ENCODE measurements at places on chromosomes 16 and 17. TPM values are rescaled to one million over a fixed set of nuclear protein-coding genes. Genes with fewer than 3 reads are reported as not detected.

GPT2 gene
- 1.3 TPM for total RNA-seq

TSC2 gene
- total RNA-seq, result 197 TPM

ENPP7 gene
- not detected for total RNA-seq

ALOXE3 gene
- total RNA-seq, result not detected

DNA sequence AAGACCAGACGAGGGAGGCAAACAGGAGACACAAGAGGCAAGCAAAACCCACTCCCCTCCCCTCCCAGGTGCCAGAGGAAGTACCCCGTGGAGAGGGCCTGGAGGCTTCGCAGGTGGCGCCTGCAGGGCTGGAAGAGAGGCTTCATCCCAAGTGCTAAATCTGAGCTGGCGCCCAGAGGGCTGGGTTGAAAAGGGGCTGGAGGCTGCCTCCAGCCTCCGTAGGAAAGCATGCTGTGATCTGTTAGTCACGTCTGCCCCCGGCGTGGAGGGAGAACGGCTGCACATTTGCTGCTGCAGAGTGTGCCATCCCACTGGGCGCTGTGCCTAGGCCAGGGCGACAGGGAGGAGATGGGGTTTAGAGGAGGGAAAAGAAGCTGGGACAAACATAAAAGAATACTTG lies 16.9 kb downstream of the RPH3AL start:
- DNase-seq, result no peak
- no peak overlapping the region for H3K27ac ChIP-seq
- no peak overlapping the region for H3K4me3 ChIP-seq

- peak; percentile 50 for DNase-seq
- H3K27me3 ChIP-seq, result no peaks in the 10 kb centered on the region
- H3K4me1 ChIP-seq, result peaks cover 70% of the 10 kb centered on the region
Measured at GRCh38 chr16:353404-354290, 1.1 kb upstream of the AXIN1 start.

DNA sequence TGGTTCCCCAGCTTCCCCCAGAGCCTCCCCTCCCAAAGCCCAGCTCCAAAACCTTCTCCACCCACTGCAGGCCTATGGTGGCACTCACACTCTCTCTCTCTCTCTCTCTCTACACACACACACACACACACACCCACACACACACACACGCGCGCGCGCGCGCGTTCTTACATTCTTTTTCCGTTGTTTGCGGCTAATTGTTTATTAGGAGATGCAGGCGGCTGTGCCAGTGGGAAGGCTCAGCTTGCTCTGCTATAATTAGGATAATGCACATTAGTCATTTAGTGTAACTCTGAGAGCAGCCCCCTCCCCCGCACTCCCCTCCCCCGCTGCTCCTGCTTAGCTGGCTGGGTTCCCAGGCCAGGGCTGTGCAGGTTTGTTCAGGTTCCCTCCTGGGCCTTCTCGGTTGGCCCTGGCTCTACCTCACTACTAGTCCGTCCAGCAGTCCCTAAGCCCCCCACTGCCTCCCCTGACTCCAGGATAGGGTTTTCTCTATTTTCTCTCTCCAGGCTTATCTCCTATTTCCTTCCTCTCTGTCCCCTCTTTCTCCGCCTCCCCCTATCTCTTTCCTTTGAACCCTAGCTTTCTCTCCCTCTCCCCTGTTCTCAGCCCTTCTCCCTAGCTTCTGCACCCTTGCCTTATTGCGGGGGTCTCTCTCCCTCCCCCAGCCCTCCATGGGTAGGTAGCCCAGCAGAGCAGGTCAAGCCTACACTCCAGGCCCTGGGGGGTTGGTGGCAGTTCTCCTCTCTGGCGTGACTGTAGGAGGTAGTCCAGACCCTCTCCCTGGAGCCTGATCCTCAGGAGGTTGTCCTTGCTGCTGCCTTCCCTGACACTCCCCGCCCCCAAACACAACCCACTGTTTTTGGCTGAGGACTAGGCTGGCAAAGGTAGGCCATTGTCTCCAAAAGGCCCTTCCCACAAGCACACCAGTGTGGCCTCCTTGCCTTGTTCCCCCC lies 34.0 kb downstream of the TMEM132E start:
- H3K4me3 ChIP-seq, result no peak overlapping the region
- H3K4me1 ChIP-seq, result no peaks in the 10 kb centered on the region
- no peak overlapping the region for H3K27ac ChIP-seq

DNA sequence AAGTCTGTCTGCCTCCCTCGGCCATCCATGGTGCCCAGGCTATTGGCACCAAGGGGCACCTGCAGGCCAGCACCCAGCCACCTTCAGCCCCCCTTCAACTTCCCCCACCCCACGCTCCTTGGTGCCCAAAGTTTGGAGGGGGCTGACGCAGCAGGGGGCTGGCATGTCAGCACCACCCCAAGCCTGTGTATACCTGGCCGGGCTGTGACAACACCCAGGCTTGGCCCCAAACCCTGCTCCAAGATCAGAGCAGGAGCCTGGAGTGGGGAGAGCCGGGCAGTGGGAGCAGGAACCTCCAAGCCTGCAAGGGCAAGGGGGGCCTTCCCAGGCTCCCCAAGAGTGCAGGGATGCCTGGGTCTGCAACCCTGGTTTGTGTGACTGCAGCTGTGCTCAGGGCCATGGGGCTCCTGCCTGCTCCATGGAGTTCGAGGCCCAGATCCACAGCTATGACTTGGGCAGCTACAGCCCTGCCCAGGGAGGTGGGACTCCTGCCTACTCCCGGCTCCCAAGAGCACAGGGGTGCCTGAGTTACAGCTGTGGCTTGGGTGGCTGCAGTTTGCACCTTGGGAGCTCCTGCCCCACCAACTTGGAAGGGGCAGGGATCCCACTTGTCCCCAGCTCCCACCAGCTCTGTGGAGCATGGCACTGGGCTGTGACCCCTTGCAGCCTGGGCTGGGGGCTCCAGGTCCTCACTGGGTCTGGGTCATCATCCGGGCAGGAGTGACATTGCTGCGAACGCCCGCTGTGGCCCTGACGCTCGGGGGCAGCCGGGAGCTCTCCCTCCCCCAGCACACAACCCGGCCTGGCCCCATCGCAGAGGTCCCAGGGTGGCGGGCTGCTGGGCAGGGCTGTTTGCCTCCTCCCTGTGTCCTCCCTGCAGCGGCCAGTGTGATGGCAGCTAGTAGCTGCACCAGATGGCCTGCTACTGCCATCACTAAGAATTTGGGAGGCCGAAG lies 175.5 kb upstream of the SDK2 start:
- no peak overlapping the region for H3K4me3 ChIP-seq
- no peaks in the 10 kb centered on the region for H3K36me3 ChIP-seq
- peaks cover 25% of the 10 kb centered on the region for H3K4me1 ChIP-seq

DNA sequence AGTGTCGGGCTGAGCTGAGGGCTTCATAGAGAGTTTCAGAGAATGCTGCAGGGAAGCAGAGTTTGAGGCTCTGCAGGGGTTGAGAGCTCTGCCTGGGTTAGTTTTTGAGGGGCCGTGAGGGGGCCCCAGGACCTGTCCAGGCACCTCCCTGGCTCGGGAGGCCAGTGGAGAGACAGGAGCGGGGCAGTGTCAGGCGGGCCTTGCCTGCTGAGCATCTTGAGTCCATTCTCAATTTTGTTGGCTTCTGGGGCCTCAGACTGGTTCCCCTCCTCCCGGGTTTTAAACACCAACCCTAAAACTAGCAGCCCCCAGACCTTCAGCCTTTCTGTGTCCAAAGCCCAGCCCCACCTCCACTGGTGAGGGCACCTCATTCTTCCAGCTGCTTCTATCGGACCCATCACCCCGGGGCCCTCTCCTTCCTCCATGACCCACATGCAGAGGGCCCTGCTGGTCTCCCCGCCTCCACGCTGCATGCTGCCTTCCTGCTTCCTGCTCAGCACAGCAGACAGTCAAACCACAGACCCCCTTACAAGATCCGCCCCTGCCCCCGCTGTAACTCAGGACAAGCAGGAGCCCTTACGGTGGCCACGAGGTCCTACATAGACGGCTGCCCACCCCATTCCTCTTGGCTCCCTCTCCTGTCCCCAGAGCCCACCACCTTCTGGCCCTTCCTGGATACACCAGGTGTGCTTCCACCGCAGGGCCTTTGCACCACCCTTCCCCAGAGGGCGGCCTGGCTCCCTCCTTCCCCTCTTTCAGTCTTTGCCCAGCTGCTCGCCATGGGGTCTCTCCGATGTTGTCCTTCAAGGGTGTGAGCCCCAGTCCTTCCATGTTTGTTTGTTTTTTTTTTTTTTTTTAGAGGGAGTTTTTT lies 3.8 kb downstream of the RNF213 start:
- peak; percentile 71 for DNase-seq
- H3K27me3 ChIP-seq, result no peaks in the 10 kb centered on the region
- peak overlapping the region; percentile 83 for H3K4me3 ChIP-seq
- peaks cover 84% of the 10 kb centered on the region for H3K4me1 ChIP-seq
- H3K27ac ChIP-seq, result peak overlapping the region; percentile 70

- no peaks in the 10 kb centered on the region for H3K27me3 ChIP-seq
- DNase-seq, result no peak
- H3K36me3 ChIP-seq, result no peaks in the 10 kb centered on the region
- no peak overlapping the region for H3K4me3 ChIP-seq
Measured at GRCh38 chr17:68963958-68964357, 8.8 kb upstream of the ABCA8 start.

- H3K36me3 ChIP-seq, result no peaks in the 10 kb centered on the region
- no peaks in the 10 kb centered on the region for H3K27me3 ChIP-seq
- DNase-seq, result no peak
Measured at GRCh38 chr16:71537643-71538042, 11.4 kb downstream of the CHST4 start.

DNA sequence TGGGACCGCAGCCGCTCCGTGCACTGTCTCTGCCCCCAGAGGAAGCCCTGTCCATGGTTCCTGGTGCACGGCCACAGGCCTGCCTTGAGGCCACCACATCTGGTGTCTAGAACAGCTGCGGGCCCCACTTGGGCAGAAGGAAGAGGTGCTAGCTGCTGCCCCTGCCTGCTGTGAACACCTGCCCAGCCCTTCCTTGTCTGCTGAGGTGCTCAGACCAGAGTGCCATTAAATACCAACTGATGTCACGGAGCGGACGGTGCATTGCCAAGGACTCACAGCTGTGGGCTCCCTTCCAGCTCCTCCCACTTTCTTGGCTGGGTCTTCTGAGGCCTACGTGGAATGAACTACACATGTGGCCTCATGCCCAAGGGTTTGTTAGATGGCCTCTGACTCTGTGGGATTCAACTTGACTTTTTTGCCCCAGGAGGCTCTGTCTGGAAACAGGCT lies 146.1 kb downstream of the RAB11FIP4 start:
- no peaks in the 10 kb centered on the region for H3K36me3 ChIP-seq
- no peaks in the 10 kb centered on the region for H3K27me3 ChIP-seq
- H3K4me3 ChIP-seq, result no peak overlapping the region
- no peak for DNase-seq

DNA sequence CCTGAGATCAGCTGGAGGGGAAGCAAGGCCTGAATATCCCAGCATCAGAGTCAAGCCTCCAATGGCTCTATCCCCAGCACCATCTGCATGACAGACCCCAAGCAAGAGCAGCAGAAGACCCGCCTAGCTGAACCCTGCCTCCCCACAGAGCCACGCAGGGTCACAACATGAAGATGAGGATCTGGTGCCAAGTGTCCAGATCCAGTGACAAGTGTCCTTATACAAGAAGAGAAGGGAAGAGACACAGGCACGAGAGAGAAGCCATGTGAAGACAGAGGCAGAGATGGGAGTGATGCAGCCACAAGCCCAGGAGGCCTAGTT lies 28.9 kb downstream of the TNFRSF13B start:
- H3K4me1 ChIP-seq, result no peaks in the 10 kb centered on the region
- no peak for DNase-seq
- H3K4me3 ChIP-seq, result no peak overlapping the region
- H3K27ac ChIP-seq, result no peak overlapping the region

- DNase-seq, result no peak
- H3K4me3 ChIP-seq, result no peak overlapping the region
- peak overlapping the region; percentile 84 for H3K27ac ChIP-seq
- no peaks in the 10 kb centered on the region for H3K36me3 ChIP-seq
Measured at GRCh38 chr17:41339571-41340172, 11.0 kb downstream of the KRT33A start.

DNA sequence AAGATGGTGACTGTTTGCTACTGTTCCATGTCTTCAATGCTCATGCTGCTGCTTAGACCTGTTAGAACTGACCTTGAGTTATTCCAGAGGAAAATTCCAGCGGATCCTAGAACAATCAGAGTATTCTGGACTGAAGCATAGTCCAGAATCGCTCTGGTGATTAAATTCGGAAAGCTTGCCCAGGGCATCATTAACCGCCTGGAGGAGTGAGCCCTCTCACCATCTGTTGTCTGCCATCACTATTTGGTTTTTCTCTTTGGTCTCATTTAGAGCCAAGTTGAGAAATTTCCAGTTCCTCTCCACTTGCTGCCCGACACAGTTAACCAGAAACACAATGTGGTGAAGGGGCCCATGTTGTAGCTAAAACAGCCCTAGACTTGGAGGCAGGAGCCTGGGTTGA lies 104.1 kb downstream of the BMERB1 start:
- H3K27ac ChIP-seq, result no peak overlapping the region
- H3K4me1 ChIP-seq, result no peaks in the 10 kb centered on the region
- no peak overlapping the region for H3K4me3 ChIP-seq
- H3K36me3 ChIP-seq, result no peaks in the 10 kb centered on the region

DNA sequence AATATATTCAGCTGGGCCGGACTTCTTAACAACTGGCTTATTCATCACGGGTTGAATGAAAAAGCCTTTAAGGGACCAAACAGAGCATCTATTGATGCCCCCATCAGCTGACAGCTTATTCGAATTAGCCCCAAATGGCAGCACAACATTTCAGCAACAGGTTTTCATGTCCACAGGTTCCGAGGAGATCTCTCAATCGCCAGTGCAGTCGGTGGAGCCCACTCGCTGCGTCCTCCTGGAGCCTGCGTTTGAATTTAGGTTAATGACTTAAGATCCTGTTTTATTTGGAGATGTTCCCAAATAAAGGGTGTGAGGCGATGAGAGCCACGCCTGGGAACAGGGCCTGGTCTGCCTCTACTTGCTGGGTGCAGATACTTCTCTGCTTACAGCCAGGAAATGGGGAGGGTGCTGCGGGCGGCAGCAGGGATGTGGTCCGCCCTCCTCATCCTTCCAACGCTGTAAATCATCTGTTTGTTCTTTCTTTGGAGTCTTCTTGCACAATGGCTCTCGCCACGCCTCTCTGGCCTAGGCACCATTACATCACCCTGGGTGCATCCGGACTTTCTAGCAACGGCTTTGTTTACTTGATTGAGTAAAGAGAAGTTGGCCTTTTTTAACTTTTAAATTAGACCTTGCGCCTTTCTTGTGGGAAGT lies 22.6 kb downstream of the NDE1 start:
- peaks cover 32% of the 10 kb centered on the region for H3K36me3 ChIP-seq
- H3K4me3 ChIP-seq, result peak overlapping the region; percentile 10
- peak overlapping the region; percentile 96 for H3K27ac ChIP-seq
- no peaks in the 10 kb centered on the region for H3K27me3 ChIP-seq

GRCh38 chr16:15807603-15808009 lies 49.2 kb downstream of the MYH11 start:
- no peaks in the 10 kb centered on the region for H3K27me3 ChIP-seq
- no peaks in the 10 kb centered on the region for H3K4me1 ChIP-seq
- no peaks in the 10 kb centered on the region for H3K36me3 ChIP-seq

GRCh38 chr17:73969956-73970355 lies 233.5 kb upstream of the RPL38 start:
- H3K4me1 ChIP-seq, result no peaks in the 10 kb centered on the region
- no peaks in the 10 kb centered on the region for H3K27me3 ChIP-seq
- no peak overlapping the region for H3K27ac ChIP-seq
- no peak overlapping the region for H3K4me3 ChIP-seq
- no peaks in the 10 kb centered on the region for H3K36me3 ChIP-seq
- DNase-seq, result no peak

Data from natural killer cell (primary cell).